ENCODE measurements at places on chromosomes 3 and 15.

DNA sequence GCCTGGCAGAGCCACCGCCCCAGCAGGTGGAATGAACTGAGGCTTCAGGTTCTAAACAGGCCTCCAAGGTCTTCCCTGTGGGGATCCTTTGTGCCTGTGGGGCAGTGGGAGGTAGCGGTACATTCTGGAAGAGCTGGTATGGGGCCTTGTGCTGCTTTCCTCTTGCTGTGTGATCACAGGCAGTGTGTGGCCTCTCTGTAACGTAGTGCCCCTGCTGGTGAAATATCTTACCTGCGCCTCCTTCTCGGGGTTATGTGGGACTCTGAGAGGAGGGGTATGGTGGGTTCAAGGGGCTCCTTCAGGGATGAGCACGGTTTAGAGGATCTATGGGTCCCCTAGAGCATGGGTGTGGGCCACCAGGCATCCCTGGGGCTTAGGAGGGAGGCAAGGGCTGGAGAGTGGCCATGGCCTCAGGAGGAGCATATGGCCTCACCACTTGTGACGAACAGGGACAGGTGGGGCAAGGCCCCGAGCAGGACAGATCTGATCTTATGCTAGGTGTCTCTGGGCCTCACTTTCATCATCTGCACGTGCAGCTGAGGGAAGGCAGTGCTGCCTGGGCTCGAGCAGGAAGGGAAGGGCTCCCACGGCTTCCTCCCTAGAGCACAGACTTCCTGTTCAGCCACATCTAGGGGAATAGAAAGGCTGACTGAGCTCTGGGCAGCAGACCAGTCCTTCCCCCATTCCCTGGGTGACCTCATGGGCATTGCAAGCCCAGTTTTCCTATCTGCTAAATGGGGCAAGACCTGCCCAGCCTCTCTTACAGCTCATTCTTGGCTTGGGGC is 1.9 kb upstream of the ALS2CL start:
- DNase-seq = no peak

DNA sequence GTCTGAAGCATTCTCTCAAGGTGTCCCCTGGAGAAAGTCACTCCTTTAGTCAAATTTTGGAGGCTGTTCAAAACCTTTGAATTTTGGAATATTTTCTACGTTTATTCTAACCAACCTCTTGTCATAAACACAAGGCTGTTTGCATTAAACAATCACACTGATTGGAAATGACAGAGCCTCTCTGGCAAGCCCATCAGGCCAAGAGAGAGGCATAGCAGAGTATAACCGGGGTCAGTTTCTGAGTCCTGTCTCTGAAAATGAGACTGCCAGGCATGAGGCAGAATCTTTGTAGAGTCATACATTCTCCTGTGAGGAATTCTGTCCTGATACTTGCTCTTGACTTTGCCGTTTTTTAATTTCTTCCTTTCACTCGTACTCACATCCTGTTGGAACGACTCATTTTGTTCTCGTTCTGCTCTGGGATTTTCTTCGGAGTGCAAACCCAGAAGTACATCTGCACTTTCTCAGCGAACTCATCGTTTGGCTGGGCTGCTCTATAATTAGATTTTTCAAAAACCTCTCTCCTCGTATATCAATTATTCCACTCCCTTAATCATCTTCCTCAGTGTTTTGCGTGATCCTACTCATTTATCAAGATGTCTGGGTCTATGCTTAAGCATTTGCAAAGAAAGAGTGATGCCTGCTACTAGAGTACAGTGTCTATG is 114.2 kb downstream of the AGBL1 start:
- no peak for DNase-seq

- DNase-seq = peak; percentile 12
Measured at GRCh38 chr3:58383904-58384303, 49.7 kb downstream of the PDHB start.

DNA sequence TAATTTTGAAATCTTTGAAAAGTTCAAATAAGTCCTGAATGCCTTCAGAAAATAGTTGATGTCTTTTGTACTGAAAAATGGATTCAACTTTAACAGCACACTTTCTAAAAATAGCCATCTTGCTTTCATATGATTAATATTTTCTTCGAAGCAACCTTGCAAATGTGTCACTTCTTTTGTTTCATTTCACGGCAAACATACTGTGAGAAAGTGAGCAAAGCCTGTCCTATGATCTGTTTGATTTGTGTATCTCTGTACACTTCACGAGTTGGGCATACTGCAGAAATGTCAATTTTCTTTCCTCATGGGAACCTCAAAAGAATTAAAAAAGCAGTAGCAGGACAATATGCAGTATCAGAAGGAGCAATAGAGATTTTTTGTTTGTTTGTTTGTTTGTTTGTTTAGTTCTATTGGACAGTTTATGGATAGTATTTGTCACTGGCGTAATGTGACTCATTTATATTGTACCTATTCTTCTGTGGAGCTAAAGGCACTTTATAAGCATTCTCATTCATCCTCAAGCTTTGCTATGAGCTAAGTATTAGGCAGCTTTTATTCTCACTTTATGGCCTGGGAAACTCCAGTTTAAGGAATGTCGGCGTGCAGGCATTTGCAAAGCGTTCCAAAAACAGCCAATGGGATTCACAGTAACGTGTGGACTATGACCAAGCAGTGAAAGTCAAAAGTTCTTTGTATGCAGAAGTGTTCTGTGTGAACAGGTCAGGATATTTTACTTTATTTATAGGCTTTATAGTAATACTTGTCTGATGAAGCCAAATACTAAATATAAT is 572.0 kb downstream of the NAALADL2 start:
- no peak for DNase-seq

DNA sequence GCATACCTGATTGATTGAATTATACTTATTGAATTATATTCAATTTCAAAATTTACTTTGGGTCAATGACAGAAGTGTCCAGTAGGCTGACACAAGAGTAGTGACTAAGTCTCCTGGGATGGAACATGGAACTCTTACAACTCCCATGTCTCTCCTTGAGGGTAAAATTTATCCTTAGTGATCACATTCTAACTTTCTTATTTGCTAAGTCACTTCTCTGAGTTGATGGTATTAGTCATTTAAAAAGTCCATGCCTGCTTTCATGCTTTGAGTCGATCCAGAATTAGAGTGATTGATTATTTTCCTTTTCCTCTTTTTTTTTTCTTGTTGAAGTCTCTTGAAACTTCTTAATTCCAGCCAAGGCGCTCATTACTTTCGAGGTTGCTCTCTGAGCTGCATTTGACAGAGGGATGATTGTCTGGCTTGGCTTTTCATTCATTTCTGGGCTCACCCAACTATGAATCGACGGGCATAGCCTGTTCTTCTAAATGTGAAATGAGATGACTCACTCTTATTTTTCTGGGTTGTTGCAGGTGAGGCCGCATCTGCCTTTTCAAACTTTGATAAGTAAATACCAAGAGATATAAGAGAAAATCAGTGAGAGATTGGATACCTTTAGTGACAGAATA is 34.9 kb downstream of the LRRC3B start:
- no peak for DNase-seq
